GM04503 (cell line): ENCODE measurements at places on chromosomes 5 and 9.

GRCh38 chr5:40397091-40397490 lies 282.6 kb upstream of the PTGER4 start:
- no peak for DNase-seq

GRCh38 chr9:91900797-91901177 lies 49.2 kb downstream of the ROR2 start:
- no peak for DNase-seq

GRCh38 chr9:133906932-133907910 lies 84.9 kb downstream of the VAV2 start:
- no peak for DNase-seq

- no peak for DNase-seq
Measured at GRCh38 chr5:33753704-33754103, 138.1 kb downstream of the ADAMTS12 start.

DNA sequence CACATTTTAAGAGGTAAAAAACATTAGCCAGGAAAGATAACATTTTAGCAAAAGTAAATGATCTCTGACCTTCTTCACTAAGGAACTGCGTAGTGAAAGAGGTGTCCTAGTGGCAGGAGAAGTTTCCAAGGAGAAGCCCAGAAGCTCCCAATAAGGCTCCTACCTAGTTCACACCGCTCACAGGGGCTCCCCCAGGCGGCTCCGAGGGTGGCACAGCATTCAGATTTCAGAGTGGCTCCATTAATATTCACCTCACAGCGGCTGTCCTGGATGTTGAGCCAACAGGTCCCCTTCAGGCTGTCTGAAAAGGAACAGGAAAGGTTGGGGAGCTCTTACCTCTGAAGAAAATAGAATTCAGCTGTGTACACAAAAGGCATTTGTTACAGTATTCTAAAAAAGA lies 187.3 kb downstream of the FBN2 start:
- DNase-seq, result no peak

GRCh38 chr9:1653282-1653681 lies 361.9 kb upstream of the SMARCA2 start:
- DNase-seq, result no peak

GRCh38 chr9:124507880-124508423 lies 753 bp upstream of the NR5A1 start:
- DNase-seq, result no peak

DNA sequence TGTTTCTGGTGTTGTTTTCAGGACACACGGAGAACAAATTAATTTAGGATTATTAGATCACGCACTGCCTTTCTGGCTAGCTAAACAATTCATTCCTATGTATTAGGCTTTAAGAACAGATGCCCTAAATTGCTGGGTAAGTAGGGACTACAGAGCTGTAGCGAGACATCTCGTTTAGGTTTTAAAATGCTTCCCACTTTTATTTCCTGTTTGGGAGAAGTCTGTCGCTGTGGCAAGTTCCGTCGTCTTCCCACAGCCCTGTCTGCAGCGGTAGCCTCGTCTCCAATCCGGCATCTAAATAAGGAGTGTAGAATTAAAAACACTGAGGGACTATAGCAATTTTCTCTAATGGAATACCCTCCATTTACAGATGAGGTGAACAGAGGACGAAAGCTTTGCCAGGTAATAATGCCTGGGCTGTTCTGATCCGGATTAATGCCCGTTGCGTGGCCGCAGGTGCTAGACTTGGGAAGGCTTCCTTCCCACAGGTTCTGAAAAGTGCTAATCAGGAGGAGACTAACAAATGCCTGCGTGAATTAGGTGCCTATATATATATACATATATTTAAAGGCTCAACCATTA lies 1.3 kb upstream of the TRIM36 start:
- no peak for DNase-seq

DNA sequence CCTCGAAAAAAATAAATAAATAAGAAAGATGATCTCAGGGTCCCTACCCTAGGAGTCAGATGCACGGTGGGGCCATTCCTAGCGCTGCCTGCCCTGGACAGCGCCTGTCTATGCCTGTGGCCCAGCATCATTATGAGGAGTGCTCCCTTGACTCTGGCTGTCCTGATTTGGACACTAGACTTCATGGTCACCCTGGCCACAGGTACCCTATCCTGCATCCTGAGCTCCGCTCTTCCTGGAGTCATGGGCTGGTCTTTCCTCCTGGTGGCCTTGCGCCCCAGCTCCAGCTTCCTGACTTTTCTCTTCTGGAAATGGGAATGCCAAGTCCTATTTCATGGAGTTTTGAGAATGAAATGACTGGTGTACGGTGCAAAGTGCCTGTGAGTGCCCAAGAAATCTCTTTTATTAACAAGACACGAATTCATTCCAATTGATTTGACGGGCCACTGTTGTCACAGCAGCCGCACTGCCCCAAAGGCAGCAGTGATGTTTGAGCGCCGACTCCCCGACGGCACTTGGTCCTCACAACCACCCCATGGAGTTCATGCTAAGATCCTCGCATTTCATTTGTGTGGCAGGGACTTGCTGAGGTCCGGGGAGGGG lies 564 bp upstream of the AIF1L start:
- DNase-seq, result no peak

DNA sequence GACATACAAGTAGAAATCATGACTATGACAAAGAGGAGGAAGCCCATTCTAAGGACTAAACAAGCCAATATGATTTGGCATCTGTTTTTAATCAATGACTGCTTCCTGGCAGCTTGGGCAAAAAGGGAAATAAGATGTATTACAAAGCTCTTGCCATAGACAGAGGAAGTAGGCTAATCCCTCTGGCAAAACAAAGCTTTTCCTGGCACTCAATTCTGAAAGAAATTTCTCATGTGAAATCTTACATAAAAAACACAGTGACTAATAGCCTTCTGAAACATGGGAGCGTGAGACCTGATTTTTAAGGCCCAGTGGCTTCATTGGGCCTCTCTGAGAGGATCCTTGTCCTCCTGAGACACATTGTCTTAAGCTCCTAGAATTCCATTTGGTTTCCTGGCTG lies 93.6 kb downstream of the COL23A1 start:
- DNase-seq, result peak; percentile 84

- no peak for DNase-seq
Measured at GRCh38 chr5:172424111-172424490, 30.2 kb downstream of the SH3PXD2B start.

GRCh38 chr5:132526974-132527564 lies 16.3 kb downstream of the IL5 start:
- no peak for DNase-seq
